Lung (tissue), 17 donors: ENCODE measurements at places on chromosomes 6 and 20.
A peak's percentile ranks its signal among the peaks of the same experiment; 100 is the strongest.

DNA sequence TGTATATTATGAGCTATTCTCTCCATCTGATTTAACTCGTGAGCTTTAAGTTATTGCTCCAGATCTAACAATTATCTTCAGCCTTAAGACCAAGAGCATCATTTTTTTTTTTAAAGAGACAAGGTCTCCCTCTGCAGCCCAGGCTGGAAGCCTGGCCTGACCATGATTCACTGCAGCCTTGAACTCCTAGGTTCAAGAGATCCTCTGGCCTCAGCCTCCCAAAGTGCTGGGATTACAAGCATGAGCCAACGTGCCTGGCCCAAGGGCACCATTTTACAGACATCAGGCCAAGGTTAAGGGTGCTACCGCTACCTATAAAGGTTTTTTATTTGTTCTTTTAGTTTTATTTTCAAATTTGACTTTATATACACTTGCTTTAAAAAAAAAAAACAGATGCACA, 2.3 kb downstream of the SUPT3H start:
- DNase-seq, result no peak

DNA sequence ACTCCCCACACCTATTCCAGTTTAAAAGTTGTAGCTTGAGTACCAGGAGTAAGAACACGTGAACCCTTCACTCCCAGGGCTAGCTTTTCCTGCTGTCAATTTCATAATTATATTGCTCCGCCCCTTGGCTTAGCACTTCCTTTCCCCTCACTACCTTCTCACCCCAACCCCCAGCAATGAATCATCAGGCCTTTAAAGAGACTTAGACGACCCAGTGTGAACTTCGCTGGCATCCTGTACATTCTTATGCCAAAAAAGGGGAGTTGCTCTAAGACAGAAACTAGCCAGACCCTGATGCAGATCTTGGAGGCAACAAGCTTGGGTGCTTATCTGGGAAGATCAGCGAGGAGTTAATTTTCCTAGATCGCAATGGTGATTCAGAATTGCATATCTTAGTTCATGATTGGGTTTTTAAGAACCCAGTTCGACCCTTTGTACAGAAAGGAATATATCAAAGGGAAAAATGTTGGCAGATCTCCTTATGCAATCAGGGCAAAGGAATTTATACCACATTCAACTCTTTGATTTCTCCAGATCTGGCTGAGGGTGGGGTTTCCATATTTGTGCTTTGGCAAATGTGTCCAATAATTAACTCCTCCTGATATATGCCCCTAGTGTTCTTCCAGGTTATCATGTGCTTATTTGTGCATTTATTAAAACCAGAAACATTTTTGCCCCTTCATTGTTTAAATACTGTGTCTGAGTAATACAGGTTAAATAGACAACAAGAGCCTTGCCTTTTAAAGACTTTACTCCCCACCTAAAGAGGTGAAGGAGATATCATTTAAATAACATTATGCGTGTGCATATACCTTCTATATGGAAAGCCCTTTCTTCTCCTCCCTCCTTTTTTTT, 8.1 kb upstream of the ATXN1 start:
- peak; percentile 51 for DNase-seq

DNA sequence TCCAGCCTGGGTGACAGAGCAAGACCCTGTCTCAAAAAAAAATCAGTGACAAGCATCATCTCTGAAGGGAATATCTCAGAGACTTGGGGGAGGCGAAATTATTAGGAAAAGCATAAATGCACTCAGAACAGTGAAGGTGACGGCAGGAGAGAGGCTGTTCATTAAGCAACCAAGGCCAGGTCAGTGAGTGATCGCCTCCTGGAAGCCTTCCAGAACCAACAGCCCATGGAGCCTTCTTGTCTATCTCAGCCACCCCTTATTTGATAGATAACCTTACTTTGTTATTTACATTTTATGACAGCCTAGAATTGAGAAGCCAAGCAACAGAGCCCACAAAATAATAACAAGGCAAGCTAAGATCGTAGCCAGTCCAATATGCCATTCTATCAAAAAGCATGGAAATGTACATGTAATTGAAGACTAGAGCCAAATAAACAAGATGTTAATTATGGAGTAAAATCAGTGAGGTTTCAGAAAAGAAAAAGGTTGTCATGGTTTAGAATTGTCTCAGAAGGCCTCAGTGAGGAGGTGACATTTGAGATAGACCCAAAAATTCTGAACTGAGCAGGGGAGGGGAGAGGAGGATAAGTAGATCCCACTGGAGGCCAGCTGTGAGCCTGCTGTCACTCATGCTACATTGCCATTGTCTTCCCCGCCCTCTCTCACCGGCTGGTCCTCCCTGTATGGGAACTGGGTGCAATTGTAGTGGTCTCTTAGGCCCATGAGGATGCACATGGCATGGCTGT, 17.8 kb downstream of the BNIP5 start:
- no peak for DNase-seq

DNA sequence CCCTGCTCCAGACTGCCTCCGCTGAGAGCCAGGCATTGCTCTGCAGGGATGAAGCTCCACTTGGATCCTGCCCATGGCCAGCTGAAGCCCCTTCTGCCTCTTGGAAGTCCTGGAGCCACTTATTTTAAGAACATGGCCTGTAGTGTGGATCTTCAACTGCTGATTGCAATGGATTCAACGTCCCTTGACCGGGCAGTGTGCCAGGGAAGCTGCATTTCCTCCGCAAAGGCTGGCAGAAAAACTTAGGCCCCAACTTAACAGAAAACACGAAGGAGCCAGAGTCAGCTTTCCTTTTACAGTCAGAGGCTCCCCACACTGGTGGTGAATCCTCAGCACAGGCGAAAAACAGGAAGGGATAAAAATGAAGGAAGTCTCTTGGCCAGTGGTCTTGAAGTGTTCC, 26.3 kb upstream of the FOXQ1 start:
- peak; percentile 87 for DNase-seq

DNA sequence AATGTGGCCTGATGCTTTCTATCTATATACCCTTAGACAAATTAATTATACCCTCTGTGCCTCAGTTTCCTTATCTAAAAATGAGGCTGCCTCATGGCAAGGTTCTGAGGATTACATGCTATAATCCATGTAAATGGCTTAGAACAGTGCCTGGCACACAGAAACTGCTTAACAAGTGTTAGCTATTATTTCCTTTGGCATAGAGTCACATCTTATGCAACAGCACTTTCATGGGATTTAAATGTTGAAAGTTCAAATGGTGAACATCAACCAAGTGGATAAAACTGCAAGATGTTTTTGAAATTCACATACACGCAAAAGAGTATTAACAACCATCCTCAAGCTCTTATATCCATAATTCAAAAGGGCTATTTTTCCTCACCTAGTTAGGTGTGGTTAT, 202.8 kb upstream of the JAG1 start:
- peak; percentile 26 for DNase-seq

DNA sequence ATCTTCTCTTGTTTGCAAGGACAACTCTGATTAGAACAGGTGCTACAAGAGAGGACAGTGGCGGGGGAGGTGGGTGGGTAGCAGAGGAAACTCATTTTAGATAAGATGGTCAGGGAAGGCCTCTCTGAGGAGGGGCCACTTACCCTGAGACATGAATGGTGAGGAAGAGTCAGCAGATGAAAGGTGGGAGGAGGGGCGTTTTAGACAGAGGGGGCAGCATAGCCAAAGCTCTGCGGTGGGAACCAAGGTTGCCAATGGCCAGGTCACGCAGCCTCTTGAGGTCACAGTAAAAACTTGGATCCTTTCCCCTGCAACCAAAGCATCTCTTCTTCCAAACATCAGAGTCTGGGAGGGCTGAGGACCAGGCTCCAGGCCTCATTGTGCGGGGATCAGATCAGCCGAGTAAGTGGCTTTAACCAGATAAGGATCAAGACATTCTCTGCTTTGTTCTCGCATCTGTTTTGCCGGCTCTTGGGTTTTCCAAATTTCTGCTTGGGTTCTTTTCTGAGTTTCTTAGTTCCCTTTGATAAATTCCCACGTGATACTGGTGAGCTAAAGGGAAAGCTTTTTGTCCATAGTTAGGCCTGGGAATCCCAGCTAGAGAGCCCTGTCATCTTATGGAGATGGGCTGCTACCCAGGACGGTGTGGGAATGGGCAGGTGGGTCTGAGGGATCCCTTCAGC, 5.5 kb upstream of the CD40 start:
- DNase-seq, result no peak

DNA sequence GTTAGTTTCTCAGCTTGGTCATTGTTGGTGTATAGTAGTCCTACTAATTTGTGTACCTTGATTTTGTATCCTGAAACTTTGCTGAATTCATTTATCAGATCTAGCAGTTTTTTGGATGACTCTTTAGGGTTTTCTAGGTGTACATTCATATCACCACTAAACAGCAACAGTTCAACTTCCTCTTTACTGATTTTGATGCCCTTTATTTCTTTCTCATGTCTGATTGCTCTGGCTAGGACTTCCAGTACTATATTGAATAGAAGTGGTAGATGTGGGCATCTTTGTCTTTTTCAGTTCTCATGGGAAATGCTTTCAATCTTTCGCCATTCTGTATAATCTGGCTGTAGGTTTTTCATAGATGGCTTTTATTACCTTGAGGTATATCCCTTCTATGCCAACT, 61.3 kb upstream of the HEY2 start:
- no peak for DNase-seq
